Kasumi-1 (cell line): ENCODE measurements at places on chromosomes 1 and 21.

- peak; percentile 21 for DNase-seq
Observed at GRCh38 chr1:9822897-9823692, 670 bp downstream of the CLSTN1 start.

GRCh38 chr1:228830185-228830953, 95.1 kb downstream of the RHOU start:
- DNase-seq, result no peak

- peak; percentile 67 for DNase-seq
Observed at GRCh38 chr1:222711319-222712252, 705 bp downstream of the AIDA start.

GRCh38 chr1:164598719-164599118, 39.7 kb downstream of the PBX1 start:
- DNase-seq, result no peak

GRCh38 chr1:222761083-222761482, 24.1 kb downstream of the FAM177B start:
- DNase-seq, result no peak

DNA sequence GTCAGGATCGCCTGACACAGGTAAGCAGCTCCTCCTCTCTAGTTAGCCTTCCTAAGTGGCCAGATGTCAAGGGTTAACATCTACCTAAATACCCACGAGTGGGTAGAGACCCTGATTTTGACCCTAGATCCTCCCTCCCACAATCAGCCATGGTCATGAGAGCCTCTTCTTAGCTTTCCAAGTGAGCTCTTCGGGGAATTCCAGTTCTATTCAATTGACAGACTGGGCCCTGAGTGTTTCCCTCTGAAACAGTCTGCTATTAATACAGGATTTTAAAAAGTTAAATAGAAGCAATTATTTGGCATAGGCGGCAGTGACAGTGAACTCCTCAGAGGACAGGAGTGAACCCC, 28.1 kb downstream of the C2CD2 start:
- DNase-seq, result no peak

GRCh38 chr1:148388260-148389026, 94.7 kb downstream of the PPIAL4G start:
- no peak for DNase-seq

DNA sequence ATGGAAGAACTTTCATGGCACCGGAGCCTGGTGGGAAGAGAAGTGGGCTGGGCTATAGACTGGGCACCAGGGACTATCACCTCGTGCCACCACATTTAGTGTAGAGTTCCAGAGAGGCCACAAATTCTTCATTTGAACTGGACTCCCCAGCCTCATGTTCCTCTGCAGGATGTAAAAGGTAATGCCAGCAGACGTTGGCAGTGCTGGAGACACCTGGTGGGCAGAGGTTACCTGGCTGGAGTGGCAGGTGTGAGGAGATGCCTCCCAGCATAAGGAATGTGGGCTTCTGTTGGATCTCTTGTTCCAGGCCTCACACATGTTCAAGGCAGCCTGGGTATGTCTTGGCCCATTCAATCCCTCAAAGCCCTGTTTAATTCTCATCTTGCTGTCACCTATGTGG, 35.2 kb downstream of the TEX35 start:
- DNase-seq, result no peak

GRCh38 chr1:218317061-218317460, 28.1 kb upstream of the TGFB2 start:
- no peak for DNase-seq
